Stimulated activated CD4-positive, alpha-beta T cell treated with anti-CD3 and anti-CD28 coated beads, Interleukin-1b, Interleukin-23, amount 100 ng/mL, for 4 hours (primary cell): ENCODE measurements at places on chromosomes 6 and 20.
A peak's percentile ranks its signal among the peaks of the same experiment; 100 is the strongest.

DNA sequence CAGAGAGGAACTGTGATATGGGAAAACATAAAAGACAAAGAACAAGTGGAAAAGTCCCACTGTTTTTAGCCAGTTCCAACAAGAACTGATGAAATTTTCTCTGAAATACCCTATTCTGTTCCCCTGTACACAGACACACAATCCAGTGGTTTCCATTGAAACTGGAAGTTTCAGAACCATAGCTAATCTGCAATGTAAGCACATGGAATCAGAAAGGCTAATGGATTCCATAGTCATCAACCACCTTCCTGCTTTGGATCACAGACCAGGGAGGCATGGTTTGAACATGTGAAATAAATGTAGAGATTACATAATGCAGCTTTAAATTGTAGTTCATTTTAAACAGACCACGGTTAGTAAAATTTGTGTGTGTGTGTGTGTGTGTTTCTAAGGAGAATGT is 242.1 kb downstream of the GJA1 start:
- DNase-seq: no peak

DNA sequence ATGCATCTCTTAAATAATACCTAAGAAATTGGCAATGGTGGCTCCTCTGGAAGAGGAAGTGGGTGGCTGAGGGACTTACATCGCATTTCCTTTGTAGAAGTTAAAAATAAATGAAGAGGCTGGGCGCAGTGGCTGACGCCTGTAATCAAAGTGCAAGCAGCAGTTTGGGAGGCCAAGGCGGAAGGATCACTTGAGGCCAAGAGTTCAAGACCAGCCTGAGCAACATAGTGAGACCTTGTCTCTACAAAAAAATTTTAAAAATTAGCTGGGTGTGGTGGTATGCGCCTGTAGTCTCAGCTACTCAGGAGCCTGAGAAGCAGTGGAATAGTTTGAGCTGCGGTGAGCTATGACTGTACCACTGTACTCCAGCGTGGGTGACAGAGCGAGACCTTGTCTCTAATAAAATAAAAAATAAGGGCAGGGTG is 12.2 kb upstream of the NCOA3 start:
- DNase-seq: no peak

DNA sequence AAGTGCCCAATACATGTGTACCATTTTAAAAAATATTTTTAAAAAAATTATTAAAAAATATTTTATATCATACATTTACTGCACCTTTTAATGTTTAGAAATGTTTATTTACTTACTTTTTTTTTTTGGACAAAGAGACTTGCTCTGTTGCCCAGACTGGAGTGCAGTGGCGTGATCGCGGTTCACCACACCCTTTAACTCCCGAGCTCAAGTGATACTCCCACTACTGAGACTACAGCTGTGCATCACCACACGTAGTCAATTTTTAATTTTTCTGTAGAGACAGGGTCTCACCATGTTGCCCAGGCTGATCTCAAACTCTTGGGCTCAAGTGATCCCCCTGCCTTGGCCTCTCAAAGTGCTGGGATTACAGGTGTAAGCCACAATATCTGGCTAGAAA is 9.2 kb upstream of the SIRPG start:
- DNase-seq: no peak

- peak; percentile 47 for DNase-seq
Observed at GRCh38 chr6:89297695-89298351, 17.3 kb downstream of the GABRR2 start.

DNA sequence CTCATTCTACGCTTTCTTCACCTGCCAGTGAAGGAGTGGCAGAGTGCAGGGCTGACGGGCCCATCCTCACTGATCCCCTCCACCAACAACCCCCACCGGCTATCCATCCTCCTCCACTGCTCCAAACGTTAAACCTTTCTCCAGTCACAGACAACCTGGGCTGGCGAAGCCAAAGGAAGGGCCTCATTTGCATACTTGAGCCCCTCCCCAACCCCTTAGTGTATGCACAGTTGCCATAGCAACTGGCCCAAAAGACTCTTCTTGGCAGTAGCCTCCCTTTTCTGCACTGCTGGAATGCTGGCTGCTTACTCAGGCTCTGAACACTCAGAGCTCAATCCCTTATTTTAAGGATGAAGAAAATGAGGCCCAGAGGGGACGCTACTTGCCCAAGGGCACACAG is 130.3 kb downstream of the GRM4 start:
- no peak for DNase-seq

GRCh38 chr6:109036574-109037294 is 57.9 kb downstream of the SESN1 start:
- DNase-seq: no peak

DNA sequence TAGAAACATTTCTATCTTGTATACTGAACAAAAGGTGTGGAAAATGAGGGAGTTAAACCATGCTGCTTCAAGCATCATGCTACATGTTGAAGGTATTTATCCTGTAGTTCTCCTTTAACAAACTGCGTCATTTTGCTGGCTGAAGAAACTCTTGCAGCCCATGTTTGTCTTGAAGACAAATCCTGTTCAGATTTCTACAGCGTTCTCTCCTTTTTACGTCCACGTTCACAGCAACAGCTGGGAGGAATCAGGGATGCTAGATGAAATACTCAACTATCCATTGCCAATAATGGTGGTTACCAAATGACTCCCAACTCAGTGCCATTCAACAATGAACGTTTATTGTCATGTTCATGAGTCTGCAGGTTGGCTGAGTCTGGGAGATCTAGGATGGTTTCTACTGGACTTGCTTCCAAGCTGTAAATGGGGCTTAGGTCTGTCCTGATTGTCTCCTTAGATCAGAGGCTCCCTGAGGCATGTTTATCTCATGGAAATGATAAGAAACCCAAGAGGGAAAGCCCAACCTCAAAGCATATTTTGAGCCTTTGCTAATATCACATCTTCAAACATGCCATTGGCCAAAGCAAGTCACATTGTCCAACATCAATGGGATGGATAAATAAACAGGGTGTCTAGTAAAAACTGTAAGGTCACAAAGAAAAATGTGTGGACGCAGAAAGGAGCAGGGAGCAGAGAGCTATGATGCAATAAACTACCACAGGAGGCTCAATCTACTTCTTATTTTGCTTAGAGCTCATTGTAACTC is 2.7 kb upstream of the PLCB1 start:
- no peak for DNase-seq

- no peak for DNase-seq
Observed at GRCh38 chr20:10660661-10661060, 13.1 kb downstream of the JAG1 start.

DNA sequence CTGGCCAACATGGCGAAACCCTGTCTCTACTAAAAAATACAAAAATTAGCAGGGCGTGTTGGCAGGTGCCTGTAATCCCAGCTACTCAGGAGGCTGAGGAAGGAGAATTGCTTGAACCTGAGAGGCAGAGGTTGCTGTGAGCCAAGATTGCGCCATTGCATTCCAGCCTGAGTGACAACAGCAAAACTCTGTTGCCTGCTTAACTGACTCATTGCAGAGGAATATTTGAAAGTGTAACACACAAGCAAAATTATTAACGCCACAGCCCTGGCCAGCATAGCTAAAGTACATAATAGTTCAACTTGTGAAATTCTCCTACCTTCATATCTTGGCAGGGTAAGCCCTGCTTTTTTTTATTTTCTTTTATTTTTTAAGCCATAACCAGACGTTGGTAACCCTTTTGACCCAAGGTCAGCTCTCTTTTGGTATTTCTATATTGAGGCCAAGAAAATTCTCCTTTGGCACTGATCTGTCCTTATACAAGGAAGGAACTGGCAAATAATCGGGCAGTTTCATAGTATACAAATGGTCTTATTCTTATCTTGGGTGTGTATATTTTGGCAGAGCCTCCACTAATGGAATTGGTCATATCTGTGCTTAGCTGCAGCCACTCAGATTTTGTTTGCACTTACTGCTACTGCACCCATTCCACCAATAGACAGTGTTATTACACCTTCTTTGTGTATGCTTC is 4.0 kb upstream of the ADGRF5 start:
- no peak for DNase-seq

DNA sequence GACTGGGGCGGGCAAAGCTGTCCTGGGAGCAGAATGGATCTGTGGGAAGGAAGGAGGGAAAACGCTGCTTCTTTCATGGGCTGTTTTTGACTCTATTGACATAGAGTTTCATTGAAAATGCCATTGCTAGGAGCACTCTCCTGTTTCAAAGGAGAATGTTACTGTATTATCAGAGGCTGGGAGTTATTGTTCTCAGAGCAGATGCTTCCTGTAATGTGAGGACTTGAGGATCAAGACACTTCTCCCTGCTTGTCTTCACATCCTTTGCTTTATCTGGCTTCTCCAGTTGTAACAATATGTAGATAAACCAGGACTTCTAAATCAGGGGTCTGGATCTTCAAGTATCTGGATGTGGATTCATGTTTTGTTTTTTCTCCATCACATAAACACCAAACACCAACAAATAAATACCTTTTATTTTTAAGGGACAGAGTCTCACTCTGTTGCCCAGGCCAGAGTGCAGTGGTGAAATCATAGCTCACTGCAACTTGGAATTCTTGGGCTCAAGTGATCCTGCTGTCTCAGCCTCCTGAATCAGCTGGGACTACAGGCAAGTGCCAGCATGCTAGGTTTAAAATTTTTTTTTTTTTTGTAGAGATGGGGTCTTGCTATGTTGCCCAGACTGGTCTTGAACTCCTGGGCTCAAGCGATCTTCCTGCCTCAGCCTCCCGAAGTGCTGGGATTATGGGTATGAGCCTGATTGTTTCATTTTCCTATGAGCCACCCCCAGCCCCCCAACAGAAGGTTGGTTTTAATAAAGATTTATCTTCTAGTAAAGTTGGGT is 3.9 kb downstream of the CD109 start:
- no peak for DNase-seq

DNA sequence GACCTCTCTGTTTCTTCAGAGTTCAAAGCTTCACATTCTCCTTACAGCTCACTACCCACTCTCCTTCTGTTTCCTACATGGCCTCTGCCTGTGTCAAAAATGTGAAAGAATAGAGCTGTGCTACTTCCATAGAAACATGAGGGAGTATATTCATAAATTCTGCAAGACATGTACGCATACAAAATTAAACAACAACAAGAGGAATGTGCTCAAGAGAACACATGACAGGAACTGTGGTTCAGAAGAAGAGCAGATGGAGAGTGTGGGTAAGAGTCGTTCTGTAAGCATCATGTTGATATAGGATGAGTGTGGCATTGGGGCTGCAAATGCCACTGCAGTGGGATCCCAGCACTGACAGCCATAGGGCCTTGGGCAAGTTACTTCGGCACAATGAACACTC is 266.6 kb upstream of the SASH1 start:
- DNase-seq: no peak

- no peak for DNase-seq
Observed at GRCh38 chr6:169520104-169520503, 181.7 kb downstream of the WDR27 start.

DNA sequence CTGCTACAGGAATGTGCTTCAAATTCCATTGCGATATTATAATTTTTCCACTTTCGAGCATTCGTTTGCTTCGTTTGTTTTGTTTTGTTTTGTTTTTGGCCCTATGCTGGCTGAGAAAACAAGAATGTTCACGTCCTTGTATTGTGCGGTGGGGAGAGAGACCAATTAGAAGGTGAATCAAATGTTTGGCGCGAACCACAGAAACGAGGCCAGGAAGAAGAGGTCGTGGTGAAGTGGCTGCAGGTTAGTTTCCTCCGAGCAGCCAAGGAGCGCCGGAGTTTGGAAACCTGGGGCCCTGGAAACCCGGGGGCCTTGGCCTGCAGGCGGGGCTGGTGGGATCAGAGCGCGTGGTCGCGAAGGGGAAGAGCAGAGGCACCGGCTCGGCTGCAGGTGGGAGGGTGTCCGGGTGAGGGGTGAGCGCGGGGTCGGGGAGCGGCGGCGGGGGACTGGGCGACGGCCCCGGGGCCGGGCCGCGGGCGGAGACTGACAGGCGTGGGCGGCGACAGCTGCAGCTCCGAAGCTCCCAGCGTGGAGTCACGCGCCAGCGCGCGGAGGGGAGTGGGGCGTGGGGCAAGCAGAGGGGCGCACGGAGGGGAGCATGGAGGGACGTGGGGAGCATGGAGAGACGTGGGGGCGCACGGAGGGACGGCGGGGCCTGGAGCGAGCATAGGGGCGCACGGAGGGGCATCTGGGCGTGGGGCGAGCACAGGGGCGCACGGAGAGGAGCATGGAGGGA is 141.5 kb upstream of the PDE10A start:
- no peak for DNase-seq

DNA sequence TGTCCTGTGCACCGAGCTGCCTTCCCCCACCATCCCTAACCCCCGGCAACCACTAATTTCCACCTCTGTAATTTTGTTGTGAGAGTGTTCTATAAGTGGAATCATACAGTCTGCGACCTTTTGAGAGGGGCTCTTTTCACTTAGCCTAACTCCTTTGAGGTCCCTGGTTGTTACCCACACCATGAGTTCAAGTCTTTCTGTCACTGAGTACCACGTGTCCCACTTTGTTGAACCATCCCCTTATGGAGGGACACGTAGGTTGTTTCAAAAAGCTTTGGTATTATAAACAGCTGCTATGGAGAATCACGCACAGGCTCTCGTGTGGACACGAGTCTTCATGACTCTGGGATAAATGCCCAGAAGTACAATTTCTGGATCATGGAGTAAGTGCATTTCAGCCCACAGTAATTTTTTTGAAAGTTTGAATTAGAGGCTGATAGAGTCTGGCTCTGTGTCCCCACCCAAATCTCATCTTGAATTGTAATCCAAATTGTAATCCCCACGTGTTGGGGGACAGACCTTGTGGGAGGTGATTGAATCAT is 9.5 kb downstream of the FAM209B start:
- no peak for DNase-seq

GRCh38 chr20:31859998-31860380 is 10.3 kb downstream of the DUSP15 start:
- DNase-seq: no peak

GRCh38 chr6:95143408-95144180 is 433.7 kb upstream of the MANEA start:
- no peak for DNase-seq

DNA sequence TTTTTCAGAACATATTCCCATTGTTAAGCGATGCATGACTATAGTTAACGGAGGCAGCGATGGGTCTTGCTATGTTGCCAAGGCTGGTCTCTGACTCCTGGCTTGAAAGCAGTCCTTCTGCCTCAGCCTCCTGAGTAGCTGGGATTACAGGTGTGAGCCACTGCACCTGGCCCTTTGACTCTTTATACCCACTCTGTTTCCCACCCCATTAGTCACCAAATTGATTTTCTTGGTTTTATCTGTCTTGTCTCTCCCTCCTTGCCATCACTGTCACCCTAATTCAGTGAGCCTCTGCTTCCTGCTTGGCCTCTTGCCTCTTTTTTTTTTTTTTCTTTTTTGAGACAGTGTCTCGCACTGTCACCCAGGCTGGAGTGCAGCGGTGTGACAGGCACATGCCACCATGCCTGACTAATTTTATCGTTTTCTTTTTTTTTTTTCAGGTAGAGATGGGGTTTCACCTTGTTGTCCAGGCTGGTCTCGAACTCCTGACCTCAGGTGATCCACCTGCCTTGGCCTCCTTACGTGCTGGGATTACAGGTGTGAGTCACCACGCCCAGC is 31.3 kb downstream of the ZFAND3 start:
- DNase-seq: no peak

DNA sequence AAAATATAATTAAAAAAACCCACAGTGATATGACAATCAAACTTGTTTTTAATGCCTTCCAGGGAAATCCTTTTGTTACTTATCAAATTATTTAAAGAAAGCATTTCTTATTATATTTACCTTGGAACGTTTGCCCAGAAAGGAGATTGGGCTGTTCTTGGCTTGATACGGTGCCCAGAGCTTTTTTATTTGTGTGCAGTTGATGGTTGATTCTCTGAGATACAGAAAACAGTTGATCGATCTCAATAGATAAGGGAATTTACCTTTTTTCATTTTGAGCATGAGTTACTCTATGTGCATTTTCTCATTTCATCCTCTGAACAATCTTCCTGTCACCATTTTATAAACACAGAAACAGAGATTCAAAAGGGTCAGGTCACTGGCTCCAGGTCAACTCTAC is 72.5 kb upstream of the NEDD9 start:
- no peak for DNase-seq
